ENCODE measurements at places on chromosomes 12 and 14.

- no peak for DNase-seq
Measured at GRCh38 chr12:125690841-125691240, 625.6 kb downstream of the AACS start.

GRCh38 chr14:68342216-68342763 is 450.6 kb downstream of the ZFP36L1 start:
- DNase-seq = no peak

DNA sequence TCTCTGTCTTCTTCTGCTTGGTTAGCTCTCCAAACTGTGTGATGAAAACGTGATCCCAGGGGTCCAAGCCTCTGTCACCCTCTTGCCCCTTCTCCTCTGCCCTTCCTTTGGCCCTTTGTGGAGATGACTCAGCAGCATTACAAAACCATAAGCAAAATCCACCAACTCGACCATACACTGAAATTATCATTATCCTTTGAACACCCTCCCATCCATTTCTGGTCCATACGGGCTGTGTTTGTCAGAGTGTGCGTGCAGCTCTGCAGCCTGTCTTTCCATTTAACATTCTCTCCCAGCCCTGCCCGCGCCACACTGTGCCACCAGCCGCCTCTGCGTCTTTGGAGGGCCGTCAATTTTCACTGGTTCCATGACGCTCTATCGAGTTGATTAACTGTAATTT is 69.2 kb downstream of the SLC25A47 start:
- DNase-seq = no peak

- peak; percentile 18 for DNase-seq
Measured at GRCh38 chr12:92987846-92988621, 58.9 kb upstream of the EEA1 start.

GRCh38 chr12:60070552-60070951 is 474.7 kb downstream of the SLC16A7 start:
- DNase-seq = no peak

- DNase-seq = no peak
Measured at GRCh38 chr12:127813147-127813546, 453.8 kb upstream of the TMEM132C start.

GRCh38 chr12:65630555-65630954 is 193.7 kb upstream of the HMGA2 start:
- DNase-seq = no peak

GRCh38 chr14:99320105-99320572 is 48.1 kb upstream of the BCL11B start:
- DNase-seq = peak; percentile 63

GRCh38 chr14:93963692-93964091 is 12.7 kb downstream of the ASB2 start:
- no peak for DNase-seq

DNA sequence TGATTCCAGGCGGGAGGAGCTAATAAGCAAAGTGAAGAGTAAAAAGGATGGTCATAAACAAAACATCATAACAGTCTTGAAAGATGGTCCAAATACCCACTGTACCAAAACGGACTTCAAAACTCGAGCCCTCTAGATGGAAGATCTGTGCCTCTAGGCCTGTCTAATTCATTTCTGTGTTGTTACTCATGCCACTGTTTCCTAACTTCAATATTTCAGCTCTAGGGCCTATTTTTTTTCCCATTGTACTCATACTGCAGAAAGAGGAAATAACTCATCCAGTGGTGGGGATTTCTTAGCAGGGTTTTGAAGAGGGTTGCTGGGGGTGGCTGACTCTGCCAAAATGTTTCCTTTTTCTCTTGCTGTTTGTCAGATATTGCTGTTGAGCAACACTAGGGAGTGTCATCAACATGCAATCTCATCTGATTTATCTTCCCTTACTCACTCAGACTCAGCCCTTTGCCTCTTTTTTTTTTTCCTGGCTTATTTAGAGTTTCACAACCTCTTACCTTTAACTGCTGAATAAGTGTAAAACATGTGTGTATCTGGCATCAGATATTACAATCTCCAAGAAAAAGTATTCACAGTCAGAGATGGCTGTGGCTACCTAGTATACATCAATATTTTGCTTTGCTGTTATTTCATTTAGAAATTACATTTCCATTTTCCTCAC is 189.6 kb downstream of the DUSP6 start:
- DNase-seq = peak; percentile 48

DNA sequence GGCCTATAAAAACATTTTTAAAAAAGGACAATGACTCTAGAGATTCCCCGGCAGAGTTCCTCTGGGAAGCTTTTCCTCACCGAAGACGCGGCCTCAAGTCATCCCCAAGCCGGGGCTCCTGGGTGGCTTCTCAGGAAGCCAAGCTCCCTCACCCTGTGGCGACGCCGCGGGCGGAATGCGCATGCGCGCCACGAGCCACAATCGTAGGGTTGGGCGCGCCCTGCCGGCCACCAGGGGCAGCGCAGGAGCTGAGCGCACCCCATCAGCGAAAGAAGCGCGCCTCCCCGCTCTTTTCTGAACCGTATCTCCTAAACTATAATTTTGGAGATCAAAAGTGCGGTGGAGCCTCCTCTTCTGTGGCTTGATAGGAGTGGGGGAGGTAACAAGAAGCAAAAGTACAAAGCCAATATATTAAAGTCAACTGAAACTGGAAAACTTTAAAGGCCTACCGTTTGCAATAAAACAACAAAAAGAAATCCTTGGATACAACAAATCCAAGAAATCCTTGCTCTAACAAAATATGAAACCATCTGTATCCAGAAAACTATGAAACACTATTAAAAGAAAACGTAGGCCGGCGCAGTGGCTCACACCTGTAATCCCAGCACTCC is 17.4 kb upstream of the CHFR start:
- peak; percentile 94 for DNase-seq

- DNase-seq = no peak
Measured at GRCh38 chr12:26938701-26939062, 412 bp downstream of the FGFR1OP2 start.

- no peak for DNase-seq
Measured at GRCh38 chr12:126033751-126034150, 968.5 kb downstream of the AACS start.

- no peak for DNase-seq
Measured at GRCh38 chr14:40402957-40403356, 970.7 kb upstream of the FBXO33 start.

DNA sequence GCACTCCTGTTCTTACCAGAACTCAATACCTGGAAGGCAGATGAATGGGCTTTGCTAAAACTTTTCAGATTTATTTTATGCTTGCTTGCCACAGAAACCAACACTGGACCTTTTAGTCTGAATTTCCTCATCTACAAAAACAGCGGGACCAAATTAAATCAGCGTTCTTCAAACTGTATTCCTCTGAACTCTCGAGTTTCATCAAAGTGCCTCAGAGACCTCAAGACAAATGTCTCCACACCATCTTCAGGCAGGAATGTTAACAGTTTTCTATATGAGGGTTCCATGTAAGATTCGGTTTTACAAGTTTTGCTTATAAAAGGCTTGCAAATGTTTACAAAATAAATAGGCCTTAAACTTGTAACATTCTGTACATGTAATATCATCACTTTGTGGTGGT is 74.6 kb downstream of the MED13L start:
- no peak for DNase-seq

GRCh38 chr12:9391815-9392214 is 183.6 kb upstream of the PZP start:
- DNase-seq = no peak

GRCh38 chr12:128966203-128966810 is 113.0 kb downstream of the GLT1D1 start:
- no peak for DNase-seq

GRCh38 chr12:13252616-13253015 is 56.1 kb downstream of the EMP1 start:
- no peak for DNase-seq

- DNase-seq = no peak
Measured at GRCh38 chr14:24935796-24936195, 114.2 kb downstream of the STXBP6 start.

GRCh38 chr12:55074806-55075205 is 51.4 kb upstream of the OR9K2 start:
- DNase-seq = no peak

DNA sequence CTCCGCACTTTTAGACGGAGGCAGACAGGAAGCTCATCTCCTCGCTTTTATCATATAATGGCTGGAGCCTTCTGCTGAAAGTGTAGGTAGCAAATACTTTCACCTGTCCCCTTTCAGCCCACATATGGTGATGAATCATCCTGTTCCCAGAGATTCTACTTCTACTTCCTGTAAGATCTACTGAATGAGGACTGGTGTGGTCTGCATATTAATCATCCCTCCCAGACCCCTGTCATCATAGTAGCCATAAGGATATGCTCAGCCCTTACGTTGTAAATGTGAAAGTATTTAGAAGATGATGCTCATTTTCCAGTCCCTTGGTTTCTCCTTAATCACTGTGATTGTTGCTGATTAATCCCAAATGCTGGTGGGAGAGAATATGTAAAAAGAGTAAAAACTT is 268.2 kb upstream of the GRIP1 start:
- DNase-seq = no peak
